ENCODE measurements at places on chromosomes 5 and 9.

GRCh38 chr9:87249029-87249428 lies 248.6 kb upstream of the DAPK1 start:
- no peak for DNase-seq

- DNase-seq, result peak; percentile 59
Observed at GRCh38 chr5:68176802-68177479, 38.6 kb upstream of the PIK3R1 start.

GRCh38 chr9:136544964-136545691 lies 720 bp downstream of the NOTCH1 start:
- DNase-seq, result no peak

GRCh38 chr9:115327436-115328122 lies 209.6 kb upstream of the TNC start:
- DNase-seq, result peak; percentile 62

DNA sequence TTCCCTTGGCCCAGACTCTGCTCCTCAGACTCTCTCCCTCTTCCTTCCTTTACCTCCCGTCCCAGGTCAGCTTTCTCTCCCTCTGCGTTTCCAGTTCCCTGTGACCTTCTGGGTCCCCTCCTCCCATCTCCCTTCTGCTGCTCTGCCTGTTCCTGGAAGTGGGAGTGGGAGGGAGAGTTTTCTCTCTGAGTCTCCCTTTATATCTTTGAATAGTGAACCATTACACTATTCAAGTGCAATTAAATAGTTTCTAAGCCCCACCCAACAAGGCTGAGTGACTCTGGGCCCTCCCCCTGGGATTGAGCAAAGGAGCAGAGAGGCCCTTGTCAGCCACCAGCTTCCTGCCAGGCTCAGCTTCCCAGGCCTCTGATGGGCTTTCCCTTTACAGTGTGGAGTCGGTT lies 34.8 kb downstream of the THBS4 start:
- no peak for DNase-seq

All from islet precursor cell (in vitro differentiated cells).